Right renal cortex interstitium (tissue), 3 donors: ENCODE measurements at places on chromosomes 13 and 19.

- DNase-seq: no peak
These were observed 9.5 kb downstream of the SERPINE3 start for GRCh38 chr13:51349016-51349415.

GRCh38 chr13:65314008-65314407 is 1916.1 kb downstream of the PCDH9 start:
- DNase-seq: no peak

DNA sequence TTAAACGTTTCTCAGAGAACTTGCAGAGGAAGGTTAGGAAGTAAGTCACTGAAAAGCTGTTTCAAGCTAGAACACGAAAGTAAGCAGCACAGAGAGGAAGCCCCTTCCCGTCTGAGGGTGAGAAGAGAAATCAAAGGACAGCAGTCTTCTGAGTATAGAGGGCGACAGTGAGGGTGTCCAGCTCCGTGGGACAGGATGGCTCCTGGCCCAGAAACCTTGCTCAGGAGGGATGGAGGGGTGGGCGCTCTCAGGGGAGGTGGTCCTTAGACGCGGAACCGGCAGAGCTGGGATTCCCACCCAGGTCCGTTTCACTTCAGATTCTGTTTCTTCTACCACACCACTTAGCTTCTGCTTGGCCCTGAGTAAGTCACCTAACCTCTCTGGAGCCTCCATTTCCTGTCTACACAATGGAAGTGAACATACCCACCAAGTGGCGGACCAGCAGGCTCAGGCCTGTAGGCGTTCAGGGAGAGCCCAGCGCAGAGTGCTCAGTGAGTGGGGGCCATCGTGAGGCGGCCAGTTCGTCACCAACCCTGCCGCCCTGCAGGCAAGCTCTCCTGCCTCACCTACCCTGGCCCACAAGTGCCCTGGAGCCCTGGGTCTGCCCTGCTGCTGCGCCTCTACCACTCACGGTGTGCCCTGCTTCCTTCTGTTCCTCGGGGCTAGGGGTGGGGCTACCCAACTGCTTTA is 5.5 kb upstream of the RSPH6A start:
- DNase-seq: no peak

- no peak for DNase-seq
These were observed 1.5 kb upstream of the CEACAM5 start for GRCh38 chr19:41706741-41707501.

DNA sequence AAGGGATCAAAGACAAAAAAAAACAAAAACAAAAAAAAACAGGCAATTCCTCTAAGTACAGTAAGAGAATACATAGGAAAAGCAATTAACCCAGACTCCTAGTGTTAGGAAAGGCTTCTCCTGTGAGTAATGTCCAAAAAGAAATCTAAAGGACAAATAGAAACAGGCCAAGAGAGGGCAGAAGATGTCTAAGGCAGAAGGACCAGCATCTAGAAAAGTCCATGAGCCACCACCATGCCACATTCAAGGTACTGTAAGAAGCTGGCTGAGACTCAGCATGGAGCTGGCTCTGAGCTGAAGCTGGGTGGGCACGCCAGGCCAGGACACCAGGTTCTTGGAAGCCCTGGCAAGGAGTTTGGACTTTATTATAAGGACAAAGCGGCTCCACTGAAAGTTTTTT is 118.1 kb upstream of the FRY start:
- DNase-seq: no peak

DNA sequence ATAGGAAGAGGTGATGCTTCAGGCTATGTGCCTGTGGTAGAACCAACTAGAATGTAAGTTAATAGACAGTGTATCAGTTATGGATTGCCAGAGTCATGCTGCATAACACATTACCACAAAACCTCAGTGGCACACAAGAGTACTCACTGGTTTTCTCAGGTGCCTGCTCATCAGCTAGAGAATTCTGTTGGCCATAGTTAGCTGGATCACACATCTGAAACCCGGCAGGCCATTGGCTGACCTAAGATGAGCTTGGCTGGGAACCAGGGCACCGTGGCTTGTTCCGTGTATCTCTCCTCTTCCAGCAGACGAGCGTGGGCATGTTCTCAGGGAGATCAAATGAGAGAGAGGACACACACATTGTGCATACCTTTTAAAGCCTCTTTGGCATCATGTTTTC is 76.7 kb downstream of the TEX26 start:
- no peak for DNase-seq

DNA sequence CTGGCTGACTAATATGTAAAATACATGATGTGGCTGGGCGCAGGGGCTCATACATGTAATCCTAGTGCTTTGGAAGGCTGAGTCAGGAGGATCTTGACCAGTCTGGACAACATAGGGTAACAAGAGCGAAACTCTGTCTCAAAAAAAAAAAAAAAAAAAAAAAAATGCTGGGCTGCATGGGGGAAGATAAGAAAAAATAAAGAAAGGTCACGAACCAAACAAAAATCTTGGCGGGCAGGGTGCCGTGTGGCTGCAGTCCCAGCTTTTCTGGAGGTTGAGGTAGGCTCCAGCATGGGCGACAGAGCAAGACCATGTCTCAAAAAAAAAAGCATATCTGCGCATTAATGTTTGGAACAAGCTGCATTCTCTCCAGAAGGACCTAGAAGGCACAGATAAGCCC is 8.7 kb downstream of the RNASEH2A start:
- no peak for DNase-seq

GRCh38 chr19:43620061-43621001 is 902 bp upstream of the ZNF428 start:
- no peak for DNase-seq

GRCh38 chr13:81224209-81224833 is 883.4 kb upstream of the SPRY2 start:
- no peak for DNase-seq

DNA sequence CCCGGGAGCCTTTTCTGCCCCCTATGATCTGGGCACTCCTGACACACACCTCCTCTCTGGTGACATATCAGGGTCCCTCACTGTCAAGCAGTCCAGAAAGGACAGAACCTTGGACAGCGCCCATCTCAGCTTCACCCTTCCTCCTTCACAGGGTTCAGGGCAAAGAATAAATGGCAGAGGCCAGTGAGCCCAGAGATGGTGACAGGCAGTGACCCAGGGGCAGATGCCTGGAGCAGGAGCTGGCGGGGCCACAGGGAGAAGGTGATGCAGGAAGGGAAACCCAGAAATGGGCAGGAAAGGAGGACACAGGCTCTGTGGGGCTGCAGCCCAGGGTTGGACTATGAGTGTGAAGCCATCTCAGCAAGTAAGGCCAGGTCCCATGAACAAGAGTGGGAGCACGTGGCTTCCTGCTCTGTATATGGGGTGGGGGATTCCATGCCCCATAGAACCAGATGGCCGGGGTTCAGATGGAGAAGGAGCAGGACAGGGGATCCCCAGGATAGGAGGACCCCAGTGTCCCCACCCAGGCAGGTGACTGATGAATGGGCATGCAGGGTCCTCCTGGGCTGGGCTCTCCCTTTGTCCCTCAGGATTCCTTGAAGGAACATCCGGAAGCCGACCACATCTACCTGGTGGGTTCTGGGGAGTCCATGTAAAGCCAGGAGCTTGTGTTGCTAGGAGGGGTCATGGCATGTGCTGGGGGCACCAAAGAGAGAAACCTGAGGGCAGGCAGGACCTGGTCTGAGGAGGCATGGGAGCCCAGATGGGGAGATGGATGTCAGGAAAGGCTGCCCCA is 8.5 kb upstream of the CEACAM7 start:
- peak; percentile 5 for DNase-seq

- no peak for DNase-seq
These were observed 33.8 kb upstream of the SACS start for GRCh38 chr13:23467048-23467931.

DNA sequence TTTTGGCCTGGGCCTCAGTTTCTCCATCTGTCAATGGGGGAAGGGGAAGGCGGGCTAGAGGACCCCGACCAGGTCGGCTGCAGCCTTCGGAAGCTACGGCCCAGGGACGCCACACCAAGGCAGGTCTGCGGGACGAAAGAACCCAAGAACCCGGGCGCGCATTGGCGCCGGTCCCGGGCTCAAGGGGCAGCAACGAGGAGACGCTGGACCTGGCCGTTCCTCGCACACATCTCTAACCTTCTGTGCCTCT is 739 bp upstream of the ILF3 start:
- DNase-seq: no peak

GRCh38 chr13:83499286-83499685 is 383.0 kb downstream of the SLITRK1 start:
- no peak for DNase-seq

- no peak for DNase-seq
These were observed 664 bp upstream of the HCN2 start for GRCh38 chr19:588741-589692.

DNA sequence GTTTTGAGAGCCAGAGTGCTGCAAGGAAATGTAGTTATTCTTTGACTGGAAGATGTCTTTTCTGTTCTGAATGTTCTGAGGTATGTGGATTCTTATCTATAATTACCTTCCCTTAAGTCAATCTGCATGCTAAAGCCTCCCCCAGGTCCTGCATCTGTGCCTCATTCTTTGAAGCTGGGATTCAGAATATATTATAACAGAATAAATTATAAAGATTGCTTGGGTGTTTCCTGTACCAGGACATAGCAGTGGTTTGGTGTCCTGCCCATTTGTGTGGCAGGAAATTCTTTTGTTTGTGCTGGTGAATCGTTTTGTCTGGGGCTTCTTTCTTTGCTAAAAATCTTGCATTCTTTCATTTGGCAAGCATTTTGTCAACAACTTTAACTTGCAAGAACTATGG is 60.2 kb downstream of the ITGBL1 start:
- no peak for DNase-seq

GRCh38 chr19:55287361-55288079 is 3.7 kb downstream of the BRSK1 start:
- no peak for DNase-seq

- DNase-seq: no peak
These were observed 2.5 kb downstream of the TEX29 start for GRCh38 chr13:111322916-111323331.

DNA sequence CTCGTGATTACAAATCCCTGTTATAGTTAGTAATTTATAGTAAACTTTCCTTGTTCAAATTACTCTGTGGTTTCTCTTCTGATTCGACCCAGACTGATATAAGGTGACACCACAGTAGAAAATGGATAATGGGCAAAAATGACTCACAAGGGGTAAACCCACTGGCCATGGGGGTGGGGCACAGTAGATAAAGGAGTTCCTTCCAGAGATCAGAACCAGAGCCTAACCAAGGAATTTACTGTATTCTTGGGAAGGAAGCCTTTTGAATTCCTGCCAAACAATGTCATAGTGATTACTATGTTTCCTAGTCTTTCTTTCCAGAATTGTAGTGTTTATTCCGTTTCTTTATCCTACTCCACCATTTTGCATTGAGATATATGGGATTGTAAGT is 21.9 kb downstream of the MIR17HG start:
- DNase-seq: no peak

DNA sequence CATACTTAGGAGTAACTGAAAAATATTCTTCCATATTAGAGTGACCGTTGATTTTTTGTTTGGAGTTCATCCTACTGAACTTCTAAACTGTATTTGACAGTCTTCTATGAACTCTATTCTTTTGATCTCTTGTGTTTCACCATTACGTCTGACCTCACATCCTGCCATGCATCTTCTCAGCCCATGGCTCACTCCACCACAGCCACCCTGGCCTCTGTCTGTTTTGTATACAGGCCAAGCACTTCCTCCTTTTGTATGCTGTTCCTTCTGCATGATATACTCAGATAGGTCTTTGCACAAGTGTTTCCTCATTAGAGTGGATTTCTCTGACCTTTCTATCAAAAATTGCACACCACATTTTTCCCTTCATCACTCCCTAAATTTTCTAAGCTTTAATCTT is 119.9 kb downstream of the MAB21L1 start:
- no peak for DNase-seq

GRCh38 chr19:39155114-39155700 is 29.6 kb downstream of the PAK4 start:
- DNase-seq: no peak

- DNase-seq: no peak
These were observed 11.7 kb downstream of the ZNF226 start for GRCh38 chr19:44176590-44176989.

DNA sequence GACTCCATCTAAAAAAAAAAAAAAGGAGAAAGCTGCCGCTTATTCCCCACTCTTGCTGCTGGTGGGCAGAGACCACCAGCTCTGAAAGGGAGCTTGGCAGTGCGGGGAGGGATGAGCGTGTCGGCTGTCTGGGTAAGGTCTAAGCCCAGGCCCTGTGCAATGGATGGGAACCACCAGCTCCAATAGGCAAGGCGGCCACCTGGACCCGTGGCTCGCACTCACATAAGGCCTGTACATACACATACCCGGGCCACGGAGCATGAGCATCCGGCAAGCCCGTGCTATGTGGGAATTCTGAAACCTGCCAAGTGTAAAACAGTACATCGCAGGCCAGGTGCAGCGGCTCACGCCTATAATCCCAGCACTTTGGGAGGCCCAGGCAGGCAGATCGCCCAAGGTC is 56.6 kb upstream of the USE1 start:
- no peak for DNase-seq

- DNase-seq: no peak
These were observed 2618.3 kb upstream of the PCDH20 start for GRCh38 chr13:64033921-64034320.

- no peak for DNase-seq
These were observed 356.8 kb upstream of the SLITRK1 start for GRCh38 chr13:84239032-84239431.

DNA sequence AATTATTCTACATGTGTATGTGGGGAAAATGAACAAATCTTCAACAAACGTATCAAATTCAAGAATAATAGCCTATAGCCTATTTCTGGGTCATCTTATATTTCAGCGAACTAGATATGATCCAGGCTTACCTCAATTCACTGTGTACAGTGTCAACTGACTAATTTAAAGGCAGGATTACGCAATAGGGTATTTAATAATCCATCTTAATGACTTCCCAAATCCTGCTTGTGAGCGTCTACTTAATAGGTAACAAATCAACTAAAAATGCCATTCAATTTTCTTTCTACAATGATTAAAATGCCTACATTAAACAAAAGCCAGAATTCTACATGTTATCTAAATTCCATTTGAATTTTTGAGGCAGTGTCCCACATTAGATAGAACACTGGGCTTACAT is 67.0 kb downstream of the USP12 start:
- no peak for DNase-seq

DNA sequence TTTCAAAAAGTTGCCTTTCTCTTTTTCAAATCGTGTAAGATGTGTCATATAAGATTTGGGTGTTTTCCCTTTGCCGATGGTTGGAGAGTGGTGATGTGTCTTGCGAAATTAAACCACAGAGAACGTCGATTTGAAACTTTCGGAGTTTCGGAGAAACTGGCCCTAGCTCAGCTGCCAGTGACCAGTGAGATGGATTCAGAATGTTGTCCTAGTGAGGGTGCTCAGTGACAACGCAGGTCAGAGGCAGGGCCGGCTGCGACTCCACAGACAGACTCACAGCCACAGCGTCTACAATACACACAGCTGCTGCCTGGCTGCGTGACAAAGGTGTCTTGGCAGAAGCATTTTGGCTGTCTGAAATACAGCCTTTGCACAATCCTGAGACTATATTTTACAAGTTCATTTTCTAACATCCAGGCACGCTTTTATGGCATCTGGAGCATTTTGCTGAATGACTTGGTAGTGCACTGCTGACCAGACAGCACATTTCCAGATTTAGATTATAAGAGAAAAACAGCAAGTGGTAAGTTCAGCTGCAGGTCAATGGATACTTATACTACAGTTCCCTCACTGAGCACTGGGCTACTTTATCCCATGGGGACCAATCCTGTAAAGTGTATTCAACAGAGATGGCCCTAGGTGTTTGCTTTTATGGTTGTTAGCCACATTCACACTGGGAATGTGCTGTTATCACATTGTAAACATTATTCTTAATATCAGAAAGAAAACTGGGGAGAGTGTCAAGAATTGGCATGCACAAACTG is 207.5 kb downstream of the KCNRG start:
- DNase-seq: no peak
